ENCODE measurements at places on chromosomes 2 and 18.

GRCh38 chr2:63484901-63485300 lies 103.4 kb downstream of the WDPCP start:
- no peak for DNase-seq

- DNase-seq: no peak
Observed at GRCh38 chr2:235793163-235793752, 299.4 kb downstream of the AGAP1 start.

- DNase-seq: no peak
Observed at GRCh38 chr2:28094739-28095138, 204.2 kb downstream of the BABAM2 start.

- no peak for DNase-seq
Observed at GRCh38 chr2:200788121-200788718, 23.5 kb upstream of the BZW1 start.

GRCh38 chr2:227456772-227457171 lies 15.2 kb upstream of the AGFG1 start:
- DNase-seq: no peak

DNA sequence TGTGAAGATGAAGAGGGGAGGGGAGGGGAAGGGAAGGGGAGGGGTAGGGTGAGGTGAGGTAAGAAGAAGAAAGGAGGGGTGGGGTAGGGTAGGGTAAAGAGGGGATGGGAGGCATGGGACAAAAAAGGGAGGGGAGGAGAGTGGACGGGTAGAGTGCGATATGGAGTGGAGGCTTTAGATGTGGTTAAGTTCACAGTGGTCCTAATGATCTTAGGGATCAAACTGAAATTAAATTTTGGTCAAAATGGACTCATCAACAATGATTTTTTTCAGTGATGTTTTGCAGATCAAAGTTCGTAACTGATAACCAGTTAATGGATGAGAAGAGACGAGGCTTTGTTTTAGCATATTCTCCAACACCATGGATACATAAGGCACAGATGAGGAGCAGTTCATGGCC lies 513.9 kb upstream of the ACVR2A start:
- no peak for DNase-seq

GRCh38 chr2:32947484-32948143 lies 861 bp downstream of the LTBP1 start:
- no peak for DNase-seq

DNA sequence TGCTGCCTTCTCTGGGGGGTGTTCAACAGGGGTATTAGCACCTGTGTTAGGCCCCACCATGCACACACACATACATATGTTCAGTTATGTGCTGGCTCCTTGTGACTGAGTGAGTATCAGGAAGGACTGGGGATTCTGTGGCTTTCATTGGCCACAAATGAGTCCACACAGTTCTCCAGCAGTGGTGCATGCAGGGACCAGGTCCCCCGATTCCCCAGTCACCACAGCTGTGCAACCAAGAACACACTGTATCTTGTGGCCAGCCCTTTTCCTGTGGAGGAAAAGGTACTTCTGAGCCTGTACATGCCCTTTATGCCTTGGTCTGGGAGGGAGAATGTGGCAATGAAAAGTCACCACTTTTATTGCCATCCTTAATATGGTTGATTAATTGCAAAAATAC lies 74.9 kb upstream of the KLF7 start:
- DNase-seq: no peak

- no peak for DNase-seq
Observed at GRCh38 chr18:72375618-72376017, 168.5 kb downstream of the CBLN2 start.

DNA sequence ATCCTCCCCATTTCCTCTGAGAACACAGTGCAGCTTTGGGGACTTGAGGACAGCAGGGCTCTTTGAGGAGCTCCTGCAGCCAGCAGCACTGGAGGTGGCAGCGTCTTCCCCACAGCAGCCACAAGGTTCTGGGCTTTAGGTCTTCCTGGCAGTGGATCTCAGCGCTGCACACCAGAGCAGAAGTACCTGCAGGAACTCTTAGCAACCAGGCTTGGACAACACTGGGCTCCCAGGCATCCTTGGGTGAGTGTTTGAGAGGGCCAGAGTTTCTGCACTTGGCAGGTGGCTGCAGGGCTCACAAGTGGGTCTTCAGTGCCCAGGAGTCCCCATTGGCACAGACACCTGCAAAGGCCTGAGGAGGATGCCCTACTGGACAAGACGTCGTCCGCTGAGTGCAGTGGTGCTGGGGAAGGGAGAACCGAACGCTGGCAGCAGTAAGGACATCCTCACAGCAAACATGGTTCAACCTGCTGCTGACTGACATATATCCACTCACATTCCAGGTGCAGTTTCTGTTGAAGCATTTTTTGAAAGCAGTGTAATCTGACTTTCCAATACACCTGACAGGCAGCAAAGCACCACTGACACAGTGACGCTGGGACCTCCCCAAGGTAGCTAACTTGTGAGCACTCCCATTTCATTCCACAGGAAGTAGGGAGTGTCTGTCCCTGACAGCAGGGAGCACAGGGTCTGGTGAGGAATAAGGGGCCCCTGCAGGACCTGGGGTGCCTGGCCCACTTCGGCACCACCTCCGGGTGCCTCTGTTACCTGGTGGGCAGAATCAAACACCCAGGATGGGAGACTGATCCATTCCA lies 149.9 kb upstream of the COPS8 start:
- DNase-seq: no peak

DNA sequence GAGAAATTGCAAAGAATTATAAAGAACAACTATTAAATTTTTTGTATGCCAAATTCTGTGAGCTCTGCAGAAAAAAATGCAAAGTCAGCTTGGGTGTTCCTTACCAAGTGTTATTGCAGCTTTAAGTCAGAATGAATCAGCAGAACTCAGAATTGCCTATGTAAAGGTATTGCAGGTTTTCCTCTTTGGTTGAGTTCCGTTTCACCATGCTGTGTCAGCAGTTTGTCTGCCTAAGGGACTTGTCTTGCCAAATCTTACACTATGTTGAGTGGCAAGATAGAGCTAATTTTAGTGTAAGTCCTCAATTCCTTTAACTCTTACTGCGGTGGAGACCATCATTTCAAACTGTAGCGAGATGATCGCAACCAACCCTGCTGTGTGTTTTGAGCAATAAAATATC lies 38.8 kb downstream of the ADAM23 start:
- DNase-seq: no peak

DNA sequence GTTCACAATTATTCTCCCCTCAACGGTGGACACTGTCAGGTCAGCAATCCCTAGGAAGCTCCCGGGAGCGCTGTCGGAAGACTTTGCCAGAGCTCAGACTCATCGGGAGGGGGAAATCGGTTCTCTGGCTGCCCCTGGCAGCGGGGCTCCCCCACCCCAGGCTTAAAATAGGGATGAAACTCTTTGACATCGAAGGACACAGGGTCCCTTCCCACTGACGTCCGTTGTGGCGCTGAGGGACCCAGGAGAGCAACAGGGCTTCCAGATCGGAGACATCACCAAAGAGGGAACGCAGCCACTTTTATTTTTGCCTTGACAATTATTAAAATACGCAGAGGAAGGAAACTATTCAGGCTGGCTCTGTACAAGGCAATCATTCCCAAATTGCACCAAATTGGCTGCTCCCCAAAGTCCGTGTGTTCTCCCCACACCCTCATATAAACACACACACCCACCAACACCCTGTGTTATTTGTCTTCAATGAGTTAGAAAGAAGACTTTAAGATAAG lies 249.0 kb downstream of the CDH20 start:
- DNase-seq: no peak

DNA sequence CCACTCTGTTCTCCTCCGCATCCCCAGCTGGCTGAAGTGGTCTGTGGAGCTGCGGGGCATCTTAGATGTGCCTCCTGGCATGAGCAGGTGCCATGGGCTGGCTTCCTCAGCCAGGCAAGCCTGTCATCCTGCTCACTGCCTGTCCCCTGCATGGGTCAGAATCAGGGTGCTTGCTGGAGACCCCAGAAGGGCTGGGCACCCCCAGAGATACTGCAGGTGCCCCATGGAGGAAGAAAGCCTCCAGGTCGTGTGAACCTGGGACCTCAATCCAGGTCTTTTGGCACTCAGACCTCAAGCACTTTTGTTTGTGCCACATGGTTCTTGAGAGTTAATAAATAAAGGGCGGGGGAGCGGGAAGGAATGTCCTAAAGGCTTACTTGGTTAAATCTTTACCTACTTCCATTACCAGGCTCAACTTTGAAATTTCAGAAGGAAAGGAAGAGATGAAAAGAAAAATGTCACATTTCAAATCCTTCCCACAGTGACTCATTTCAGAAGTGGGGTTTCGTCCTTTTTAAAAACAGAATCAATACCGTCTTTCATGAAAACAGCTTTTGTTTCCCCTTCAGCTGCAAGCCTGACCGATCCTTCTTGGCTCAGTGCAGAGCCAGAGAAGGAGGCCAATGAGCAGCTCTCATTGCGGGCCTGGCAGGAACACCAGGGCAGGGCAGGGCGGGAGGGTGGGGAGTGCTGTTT lies 69.9 kb downstream of the RHOB start:
- peak; percentile 58 for DNase-seq

DNA sequence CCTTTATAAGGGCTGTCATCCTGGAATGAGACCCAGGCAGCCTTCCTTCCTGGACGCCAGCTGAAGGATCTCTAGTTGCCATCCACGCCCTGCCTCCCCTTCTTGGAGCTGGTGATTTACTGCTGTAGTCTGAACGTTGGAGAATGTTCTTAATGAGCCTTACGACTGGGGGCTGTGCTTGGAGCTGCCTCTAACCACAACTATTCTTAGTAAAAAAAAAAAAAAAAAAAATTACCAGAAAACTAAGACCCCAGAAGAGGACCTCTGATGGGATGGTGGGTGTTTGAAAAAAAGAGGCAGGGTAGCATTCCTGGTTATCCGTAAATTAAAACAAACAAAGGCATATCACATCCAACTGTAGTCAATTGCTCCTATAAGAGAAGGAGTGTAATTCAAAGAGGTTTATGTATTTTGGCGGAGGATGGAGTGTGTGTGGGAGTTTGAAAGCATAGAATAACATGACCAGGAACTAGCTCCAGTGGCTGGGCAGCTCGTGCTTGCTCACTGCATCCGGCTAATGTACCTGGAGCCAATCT lies 105.4 kb downstream of the QPCT start:
- no peak for DNase-seq

DNA sequence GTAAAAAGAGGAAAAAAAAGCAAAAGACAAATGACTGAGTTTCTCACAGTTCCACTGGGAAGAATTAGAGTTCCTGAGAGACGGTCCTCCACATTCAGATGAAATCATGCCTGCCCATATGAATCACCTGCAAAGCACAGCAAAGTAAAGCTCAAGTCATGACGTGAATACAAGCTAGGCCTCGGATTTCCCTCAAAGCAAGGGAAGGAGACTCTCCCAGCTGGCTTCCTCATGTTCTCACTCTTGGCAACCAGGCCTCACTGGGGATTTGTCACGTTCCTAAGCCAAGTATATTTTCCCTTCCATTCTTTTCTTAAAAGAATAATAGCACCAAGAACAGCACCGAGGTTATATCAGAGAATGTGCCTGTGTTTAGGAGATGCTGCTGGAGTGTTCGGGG lies 47.0 kb downstream of the CYP27C1 start:
- DNase-seq: no peak

- no peak for DNase-seq
Observed at GRCh38 chr18:54263904-54264336, 5.4 kb upstream of the POLI start.

- no peak for DNase-seq
Observed at GRCh38 chr2:190156530-190157212, 94.1 kb upstream of the MSTN start.

DNA sequence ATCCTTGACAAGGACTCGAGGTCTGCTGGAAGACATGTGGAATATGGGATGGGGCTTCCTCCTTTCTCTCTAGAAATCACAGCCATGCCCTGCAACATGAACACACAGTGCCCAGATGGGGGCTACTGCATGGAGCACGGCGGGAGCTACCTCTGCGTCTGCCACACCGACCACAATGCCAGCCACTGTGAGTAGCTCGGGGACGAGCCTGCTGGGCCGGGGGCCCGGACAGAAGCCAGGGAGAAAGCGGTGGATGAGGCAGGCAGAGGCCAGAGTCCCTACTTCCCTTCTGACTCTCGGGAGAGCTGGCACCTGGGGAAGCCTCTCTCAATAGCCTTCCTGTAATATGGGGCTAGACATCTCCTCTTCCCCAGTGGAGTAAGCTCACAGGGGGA lies 50.5 kb downstream of the SNED1 start:
- DNase-seq: no peak

GRCh38 chr2:162337868-162338267 lies 6.1 kb upstream of the GCA start:
- no peak for DNase-seq

DNA sequence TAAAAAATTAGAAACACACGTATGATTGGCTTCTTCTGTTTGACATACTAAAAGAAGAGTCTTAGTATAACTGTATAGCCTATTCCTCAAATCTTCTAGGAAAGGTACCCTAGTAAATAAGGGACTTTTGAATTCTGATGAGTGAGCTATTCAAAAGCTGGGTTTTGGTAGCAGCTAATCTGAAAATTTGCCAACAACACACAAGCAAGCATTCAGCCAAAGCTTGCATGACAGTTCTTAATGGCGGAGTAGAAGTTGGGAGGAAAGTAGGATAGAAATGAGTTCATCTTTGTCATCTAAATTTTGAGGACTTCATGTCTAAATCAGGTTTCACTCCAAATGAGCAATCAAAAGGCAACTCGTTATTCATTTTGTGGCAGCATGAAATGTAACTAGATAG lies 813.0 kb downstream of the MBD2 start:
- DNase-seq: no peak

DNA sequence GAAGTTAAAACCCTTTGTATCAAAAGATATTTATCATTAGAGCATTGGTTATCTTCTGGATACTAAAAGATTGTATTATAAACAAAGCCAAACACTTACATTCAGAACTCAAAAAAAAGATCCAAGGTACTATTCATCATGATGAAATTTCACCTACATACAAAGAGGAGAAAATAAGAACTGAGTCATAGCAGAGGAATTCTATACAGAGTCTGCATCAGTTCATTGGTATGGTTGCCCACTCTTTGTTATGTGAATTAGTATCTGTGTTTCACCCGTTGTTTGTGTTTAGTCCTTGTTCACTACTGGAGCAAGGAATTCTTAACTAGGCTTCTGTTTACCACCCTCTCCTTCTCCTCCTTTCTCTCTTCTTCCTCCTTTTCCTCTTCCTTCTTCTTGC lies 157.9 kb downstream of the LNPK start:
- DNase-seq: no peak

GRCh38 chr2:127201452-127201851 lies 18.6 kb downstream of the CYP27C1 start:
- no peak for DNase-seq

GRCh38 chr2:27847333-27847732 lies 42.9 kb downstream of the RBKS start:
- no peak for DNase-seq

GRCh38 chr2:15187702-15188101 lies 373.4 kb downstream of the NBAS start:
- DNase-seq: no peak

GRCh38 chr2:219706823-219707281 lies 79.4 kb downstream of the SLC4A3 start:
- no peak for DNase-seq

Measured in hypothalamus (tissue), 51 donors.